ENCODE measurements at places on chromosomes 11 and 22. TPM values are rescaled to one million over a fixed set of nuclear protein-coding genes. Genes with fewer than 3 reads are reported as not detected.

Gene WT1
- polyA plus RNA-seq, result not detected

Gene SERGEF
- polyA plus RNA-seq, result 29.5 TPM

Gene OR5T3
- polyA plus RNA-seq, result not detected

Gene AHNAK
- polyA plus RNA-seq, result 206 TPM

Gene ZNF408
- polyA plus RNA-seq, result 9.6 TPM

Gene PNPLA5
- polyA plus RNA-seq, result 0.18 TPM

Gene MYOD1
- polyA plus RNA-seq, result 6.8 TPM

Gene OTOG
- not detected for polyA plus RNA-seq

DNA sequence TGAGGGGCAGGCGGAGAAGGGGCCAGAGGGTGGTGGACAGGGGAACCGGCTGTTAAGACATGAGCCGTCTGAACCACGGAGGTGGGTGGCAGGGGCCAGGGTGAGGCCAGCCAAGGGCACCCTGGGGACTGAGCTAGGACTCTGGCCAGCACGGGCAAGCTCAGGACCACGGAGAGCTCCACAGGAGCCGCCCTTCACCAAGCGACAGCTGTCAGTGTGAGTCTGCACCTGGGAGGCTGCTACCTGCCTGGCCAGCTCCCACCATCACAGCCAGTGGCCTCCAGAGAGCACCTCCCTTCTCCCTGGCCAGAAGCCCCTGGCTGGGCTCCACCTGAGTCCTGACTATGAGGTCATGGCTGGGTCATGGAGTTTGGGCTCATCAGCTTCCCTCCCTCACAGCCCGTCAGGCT, 21.6 kb downstream of the MGAT3 start:
- peak; percentile 55 for DNase-seq

- DNase-seq, result no peak
These were observed 979 bp downstream of the ZBED5 start for GRCh38 chr11:10856689-10857458.

- DNase-seq, result no peak
These were observed 112.5 kb upstream of the CD82 start for GRCh38 chr11:44452827-44453572.

- peak; percentile 69 for DNase-seq
These were observed 9.0 kb downstream of the TUBA8 start for GRCh38 chr22:18119409-18120110.

DNA sequence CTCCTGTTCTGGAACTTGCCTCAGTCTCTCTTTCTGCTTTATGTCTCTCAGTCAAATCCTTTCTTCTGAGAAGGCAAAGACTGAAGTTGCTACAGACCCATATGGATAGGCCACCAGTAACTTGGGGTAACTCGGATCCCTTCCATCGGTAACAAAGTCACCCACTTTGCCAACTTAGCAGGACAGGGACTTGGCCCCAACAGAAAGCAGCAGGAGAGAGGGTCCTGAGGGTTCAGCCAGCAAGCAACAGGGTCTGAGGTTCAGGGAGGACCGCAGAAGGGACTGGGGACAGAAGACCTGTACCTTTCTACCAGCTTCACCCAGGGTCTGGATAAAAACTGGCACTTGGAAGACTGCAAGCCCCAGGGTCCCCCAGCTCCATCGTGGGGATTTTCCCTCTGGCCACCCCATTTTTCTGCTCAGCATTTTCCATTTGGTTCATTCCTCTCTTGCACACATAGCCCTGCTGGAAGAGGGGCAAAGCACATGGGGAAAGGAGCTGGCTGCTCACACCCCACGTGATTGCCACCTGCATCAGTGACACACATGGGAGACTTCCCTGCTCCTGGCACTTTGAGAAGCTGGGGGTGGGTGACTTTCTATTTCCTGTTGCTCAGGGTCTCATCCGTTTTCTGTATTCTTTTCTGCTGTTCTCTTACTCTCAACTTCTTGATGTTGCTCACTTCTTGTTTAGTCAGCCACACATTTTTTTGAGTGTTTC, 34.6 kb upstream of the GNAZ start:
- DNase-seq, result no peak

- no peak for DNase-seq
These were observed 18.0 kb upstream of the CABP2 start for GRCh38 chr11:67541198-67541597.

DNA sequence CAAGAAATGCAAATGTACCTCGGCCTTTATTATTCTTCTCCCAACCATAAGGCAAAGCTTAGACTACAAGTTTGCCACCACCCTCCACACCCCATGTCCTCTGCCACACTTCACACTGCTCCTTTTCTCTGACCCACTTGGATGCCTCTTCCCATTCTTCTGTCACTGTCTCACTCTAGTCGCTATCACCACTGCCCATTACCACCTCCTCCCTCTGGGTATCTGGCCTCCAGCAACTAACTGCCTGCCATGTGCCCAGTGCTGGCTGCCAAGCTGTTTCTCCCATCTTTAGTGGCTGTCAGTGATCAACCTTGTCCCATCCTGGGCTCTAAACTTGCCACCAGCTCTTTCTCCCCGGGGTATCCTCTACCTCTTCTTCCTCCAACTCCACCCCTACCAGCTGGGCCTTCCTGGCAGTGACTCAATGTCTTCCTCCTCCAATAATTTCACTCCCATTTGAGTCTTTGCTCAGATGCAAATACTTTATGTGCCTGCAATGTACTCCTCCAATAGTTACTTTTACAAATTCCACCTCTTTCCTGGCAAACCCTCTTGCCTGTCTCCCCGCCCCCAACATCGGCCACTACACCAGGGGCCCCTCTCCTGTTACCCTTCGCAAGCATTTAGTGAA, 20.1 kb upstream of the KDM2A start:
- DNase-seq, result no peak

DNA sequence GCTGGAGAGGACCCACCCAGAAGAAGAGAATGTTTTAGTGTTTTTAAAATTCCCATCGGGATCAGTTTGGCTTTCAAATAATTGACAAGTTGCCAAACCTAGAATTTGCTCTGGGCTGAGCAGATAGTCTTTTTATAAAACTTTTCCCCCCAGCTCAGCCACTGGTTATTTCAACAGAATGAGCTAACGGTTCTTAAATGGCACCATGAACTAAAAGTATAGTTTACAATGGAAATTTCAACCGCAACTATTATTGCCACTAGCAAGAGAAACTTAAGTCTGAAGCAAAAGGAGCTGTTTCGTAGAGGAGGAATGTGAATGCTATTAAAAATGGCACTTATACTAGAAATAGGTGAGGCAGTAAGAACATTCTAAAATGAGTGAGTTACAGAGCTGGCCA, 3.4 kb downstream of the DKK3 start:
- no peak for DNase-seq

DNA sequence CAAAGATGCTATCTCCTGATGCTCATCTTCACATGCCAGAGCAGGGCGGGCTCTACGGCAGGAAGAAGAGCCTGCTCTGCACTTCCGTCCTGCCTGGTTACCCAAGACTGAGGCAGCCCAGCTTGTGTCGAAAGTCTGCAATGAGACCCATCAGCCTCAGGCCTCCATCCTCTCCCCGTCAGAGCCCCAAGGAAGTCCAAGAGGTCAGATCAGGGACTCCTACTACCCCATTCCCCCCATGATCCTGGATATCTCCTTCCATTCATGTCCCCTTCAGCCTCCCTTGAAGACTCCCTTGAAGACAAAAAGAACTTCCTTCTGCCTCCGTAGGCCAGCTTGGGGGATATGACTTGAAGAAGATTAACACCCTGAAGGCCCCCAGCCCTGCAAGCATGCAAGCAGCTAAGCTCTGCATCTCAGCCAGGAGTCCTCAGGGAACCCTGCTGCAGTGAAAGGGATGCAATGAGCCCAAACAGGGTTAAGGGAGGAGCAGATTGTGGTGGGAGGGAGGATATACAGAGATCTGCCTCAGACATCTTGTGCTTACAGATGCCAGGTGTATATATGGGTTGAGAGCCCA, 85.6 kb downstream of the TRIM29 start:
- DNase-seq, result no peak

- DNase-seq, result no peak
These were observed 1078.6 kb downstream of the LRRC4C start for GRCh38 chr11:40380835-40381234.

DNA sequence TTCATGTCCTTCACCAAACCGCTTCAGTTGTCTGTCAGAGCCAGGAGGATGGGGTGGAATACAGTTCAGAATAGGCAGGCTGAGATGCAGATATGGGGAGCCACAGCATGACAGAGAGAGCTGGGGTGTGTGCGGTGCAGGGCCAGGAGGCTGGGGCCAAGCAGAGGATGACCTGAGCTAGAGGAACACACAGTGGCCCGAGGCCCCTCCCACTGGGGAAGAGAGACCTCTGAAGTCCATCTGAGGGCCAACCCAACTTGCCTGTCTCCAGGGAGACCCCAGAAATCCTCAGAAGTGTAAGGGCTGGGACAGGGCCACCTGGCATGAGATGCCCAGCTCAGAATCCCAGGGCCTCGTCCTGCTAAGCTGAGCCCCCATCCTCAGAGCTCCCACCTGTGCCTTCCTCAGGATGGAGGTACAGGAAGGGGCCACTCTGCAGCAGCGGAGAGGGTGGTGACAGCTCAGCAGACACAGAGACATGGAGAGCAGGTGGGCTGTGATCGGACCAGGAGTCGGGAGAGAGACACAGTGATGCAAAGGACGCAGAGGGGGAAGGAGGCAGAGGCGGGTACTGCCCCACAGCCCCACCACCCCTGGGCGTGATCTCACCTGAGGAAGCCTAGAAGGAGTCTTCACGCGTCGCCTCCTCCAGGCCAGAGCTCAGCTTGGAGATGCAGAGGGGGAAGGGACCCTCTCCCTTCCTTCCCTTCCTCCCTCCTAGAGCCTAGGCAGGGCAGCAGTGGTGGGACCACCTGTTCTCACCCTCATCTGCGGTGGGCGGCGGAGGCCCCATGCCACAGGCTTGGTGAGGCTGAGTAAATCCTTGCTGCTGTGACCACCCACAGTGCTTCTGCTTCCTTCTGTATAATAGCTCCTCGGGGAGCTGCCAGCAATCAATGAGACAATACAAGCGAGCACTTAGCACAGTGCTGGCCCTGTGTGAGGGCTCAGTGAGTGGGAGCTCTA, 9.1 kb upstream of the TUB start:
- DNase-seq, result no peak

DNA sequence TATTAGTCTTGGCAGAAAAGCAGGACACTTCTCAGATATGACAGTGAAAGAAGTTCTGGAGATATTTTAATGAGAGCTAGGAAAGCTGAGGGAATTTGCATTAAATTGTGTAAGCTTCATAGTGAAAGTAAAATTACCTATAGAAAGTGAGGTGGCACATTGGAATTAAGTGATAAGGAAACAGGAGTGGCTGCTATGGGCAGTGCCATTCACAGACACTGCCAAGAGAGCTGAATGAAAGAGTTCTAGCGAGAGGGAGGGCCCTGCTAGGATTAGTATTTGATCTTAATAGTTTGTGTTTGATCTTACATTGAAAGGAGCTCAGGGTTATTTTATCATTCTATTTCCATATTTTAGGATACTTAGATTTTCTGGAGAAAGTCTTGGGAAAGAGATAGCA, 351.9 kb downstream of the DDX10 start:
- DNase-seq, result no peak

GRCh38 chr11:125517116-125517770, 21.2 kb upstream of the FEZ1 start:
- no peak for DNase-seq

DNA sequence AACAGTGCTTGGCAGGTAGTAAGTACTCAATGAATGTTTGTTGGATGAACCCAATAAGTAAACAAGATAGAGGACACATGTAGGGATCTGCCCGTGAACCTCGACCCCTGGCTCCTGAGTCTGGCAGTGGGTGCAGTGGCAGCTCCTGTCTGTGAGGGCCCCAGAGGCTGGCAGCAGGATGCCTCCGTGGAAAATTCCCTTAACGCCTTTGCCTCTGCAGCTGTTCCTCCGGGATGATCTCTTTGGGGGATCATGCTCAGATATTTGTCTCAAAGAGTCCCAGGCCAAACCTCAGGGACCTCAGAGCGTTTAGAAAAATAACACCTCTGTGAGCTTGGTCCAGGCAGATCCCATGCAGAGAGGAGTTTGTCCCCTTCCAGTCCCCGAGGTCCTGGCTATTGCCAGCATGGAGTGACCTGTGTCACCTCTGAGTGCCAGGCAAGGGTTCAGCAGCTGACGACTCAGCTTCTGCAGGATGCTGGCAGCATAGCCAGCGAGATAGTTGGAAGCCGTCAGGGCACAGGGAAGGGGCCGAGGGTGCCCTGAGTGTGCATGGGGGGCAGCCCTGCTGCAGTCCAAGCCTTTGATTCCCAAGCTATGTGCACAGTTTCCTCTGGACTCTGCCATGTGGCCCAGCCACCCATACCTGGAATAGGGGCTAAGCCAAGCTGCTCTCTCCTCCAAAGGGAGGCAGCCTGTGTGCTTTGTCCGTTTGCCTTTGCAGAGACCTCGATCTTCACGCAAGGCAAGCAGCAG, 613 bp upstream of the MCHR1 start:
- no peak for DNase-seq

GRCh38 chr22:34797826-34798225, 268.1 kb upstream of the ISX start:
- DNase-seq, result no peak

- DNase-seq, result no peak
These were observed 160.8 kb downstream of the CRYBB2 start for GRCh38 chr22:25380122-25380747.

DNA sequence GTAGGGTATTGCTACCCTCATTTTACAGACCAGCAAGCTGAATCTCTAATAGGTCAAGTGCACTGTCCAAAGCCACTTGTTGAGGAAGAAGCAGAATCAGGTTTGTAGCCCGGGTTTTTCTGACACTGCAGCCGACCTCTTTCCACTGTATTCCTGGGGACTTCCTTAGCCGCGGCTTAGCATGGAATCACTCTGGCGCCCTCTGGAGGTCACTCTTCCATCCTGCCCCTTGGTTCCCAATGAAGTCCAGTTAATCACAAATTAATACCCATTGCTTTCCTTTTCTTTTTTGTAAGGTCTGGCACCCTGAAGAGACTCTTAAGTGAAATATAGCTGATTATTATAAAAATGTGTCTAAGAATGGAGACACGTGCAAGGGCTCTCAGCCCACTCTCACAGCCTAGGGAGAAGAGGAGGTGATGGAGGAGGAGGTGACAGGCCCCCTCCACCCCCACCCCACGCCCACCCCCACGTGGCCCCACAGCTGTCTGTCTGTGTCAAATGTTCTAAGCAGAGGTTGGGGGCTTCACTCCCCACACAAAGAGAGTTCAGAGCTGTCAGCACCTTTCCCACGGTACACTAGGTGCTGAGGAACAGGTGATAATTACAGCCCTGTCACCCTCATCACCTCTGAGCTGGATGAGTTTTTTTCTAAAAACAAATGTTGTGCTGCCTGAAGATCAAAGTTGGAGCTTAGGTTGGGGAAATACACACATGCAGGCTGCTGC, 57.7 kb upstream of the DRD2 start:
- DNase-seq, result peak; percentile 80
